Right cardiac atrium (tissue), 5 donors: ENCODE measurements at places on chromosomes 4 and X. TPM values are rescaled to one million over a fixed set of nuclear protein-coding genes. Genes with fewer than 3 reads are reported as not detected.

DNA sequence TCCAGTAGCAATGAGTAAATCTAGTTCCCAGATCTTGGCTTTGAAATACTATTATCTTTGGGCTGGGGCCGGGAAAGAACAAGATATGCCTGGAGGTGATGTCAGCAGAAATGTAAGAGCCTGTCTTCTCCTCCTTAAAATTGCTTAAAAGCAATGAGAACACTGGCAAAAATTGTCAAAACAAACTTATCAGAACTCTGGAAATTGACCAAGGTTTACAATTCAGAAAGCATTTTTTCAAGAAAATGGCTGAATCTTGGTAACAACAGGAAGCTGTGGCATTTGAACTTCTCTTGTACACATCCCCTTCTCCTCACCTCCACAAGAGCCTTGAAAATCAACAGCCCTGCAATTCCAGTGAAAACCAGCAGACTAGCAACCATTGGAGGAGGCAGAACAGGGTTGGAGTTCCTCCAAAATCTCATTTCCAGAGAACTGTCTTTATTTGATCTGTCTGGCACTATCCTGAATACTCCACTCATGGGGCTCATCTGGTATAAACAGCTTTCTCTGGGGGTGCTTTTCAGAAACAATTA lies 13.5 kb downstream of the TIMP1 start:
- DNase-seq = no peak

DNA sequence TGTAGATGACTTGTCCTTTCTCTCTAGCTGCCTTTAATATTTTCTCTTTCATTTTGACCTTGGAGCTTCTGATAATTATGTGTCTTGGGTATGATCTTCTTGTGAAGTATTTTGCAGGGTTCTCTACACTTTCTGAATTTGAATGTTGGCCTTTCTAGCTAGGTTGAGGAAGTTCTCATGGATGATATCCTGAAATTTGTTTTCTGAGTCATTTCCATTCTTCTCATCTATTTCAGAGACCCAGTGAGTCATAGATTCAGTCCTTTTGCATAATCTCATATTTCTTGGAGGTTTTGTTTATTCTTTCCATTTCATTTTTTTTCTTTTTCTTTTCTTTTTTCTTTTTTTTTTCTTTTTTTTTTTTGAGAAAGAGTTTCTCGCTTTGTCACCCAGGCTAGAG lies 585.7 kb upstream of the PABPC4L start:
- DNase-seq = no peak

DNA sequence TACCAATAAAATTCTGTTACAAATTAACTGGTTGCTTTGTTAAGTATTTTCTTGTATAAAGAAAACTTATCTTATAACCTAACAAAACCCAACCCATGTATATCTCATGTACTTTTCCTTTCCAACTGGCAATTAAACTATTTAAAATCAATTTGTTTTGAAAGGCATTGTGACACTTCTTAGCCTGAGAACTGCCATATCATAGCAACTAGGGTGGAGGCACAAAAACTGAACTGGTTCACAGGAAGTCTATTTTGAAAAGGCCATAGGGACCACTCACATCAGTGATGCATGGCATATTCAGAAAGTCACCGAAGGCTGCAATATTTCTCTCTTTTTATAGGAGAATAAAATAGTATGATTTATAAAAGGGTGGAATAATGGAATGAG lies 40.5 kb upstream of the ARSJ start:
- DNase-seq = no peak

- no peak for DNase-seq
These were observed 63.1 kb downstream of the FAM114A1 start for GRCh38 chr4:38930707-38931106.

Gene RPL9
- 708 TPM for total RNA-seq

Gene NSG1
- total RNA-seq = 7.4 TPM

Gene PCDH18
- 5.3 TPM for total RNA-seq
